Foreskin melanocyte (primary cell): ENCODE measurements at places on chromosomes 13 and 19.
A peak's percentile ranks its signal among the peaks of the same experiment; 100 is the strongest.

- DNase-seq = no peak
Measured at GRCh38 chr13:60887711-60888110, 490.7 kb downstream of the TDRD3 start.

DNA sequence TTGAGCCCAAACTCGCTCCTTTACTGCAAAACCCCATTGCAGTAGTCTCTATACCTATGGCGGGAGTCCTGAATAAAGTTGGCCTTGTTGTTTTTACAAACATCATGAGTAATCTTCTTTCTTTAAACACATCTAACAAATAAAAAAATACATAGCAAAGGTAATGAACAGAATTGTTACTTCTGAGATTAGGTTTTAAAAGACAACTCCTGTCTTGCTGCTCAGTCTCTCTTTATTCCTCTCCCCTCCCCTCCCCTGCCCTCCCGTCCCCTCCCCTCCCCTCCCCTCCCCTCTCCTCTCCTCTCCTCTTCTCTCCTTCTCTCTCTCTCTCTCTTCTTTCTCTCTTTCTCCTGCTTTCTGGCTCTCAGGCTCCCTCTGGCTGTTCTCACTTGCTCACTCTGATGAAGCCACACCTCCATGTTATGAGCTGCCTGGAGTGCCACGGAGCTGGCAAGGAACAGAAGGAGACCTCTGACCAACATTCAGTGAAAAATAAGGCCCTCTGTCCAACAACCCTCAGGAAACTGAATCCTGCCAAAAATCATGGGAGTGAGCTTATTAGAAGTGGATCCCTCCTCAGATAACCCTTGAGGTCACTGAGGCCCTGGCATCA lies 300.7 kb upstream of the MIR17HG start:
- DNase-seq = no peak

GRCh38 chr13:27406178-27406939 lies 18.1 kb upstream of the GTF3A start:
- no peak for DNase-seq

DNA sequence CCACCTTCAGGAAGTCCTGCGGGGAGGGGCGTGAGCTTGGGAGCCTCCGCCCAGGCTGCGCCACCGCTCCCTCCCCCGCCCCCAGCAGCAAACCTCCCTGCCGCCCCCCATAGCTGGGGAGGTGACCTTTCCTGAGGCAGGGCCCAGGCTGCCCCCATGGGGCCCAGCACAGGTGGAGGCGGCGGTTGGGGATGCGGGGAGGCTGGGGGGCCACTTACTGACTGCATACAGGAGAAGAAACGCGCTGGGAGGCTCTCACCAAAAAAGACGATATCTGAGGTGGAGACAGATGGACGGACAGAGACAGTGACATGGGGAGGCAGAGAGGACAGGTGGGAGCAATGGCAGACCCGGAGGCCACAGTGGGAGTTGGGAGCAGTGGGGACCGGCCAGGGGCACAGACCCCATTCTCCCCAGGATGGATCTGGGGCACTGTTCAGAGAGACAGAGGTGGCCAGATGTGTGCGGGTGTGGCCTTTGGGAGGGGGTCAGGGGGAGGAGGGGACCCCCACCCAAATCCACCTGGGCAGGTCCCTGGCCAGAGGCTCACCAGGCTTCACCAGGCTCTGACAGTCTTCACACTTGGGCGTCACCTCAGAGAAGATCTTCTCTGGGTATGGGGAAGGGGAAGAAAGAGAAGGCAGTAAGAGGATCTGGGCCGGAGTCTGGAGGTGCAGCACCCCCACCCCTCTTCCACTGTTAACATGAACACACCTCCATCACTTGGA lies 3.0 kb upstream of the RINL start:
- no peak for DNase-seq

GRCh38 chr13:31011193-31011860 lies 78.9 kb downstream of the TEX26 start:
- DNase-seq = no peak

DNA sequence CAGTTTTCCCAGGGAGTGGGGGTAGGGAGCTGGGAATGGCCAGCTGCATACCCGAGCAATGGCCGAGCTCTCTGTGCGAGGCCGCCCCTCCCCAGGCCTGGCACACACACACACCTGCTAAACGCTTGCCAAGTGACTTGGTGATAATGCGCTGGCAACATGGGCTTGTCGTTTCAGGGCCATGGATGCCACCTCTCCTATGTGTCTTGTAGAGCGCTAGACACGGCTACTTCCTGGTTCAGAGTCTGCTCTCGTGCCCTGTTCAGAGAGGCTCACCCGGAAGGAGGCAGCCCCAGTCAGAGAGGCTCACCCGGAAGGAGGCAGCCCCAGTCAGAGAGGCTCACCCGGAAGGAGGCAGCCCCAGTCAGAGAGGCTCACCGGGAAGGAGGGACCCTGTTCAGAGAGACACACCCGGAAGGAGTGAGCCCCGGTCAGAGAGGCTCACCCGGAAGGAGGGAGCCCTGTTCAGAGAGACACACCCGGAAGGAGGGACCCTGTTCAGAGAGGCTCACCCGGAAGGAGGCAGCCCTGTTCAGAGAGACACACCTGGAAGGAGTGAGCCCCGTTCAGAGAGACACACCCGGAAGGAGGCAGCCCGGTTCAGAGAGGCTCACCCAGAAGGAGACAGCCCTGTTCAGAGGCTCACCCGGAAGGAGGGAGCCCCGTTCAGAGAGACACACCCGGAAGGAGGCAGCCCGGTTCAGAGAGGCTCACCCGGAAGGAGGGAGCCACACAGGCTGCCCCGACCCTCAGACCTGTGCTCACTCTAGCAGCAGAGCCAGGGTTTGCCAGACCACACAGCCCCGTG lies 4.2 kb downstream of the ADPRHL1 start:
- DNase-seq = no peak

DNA sequence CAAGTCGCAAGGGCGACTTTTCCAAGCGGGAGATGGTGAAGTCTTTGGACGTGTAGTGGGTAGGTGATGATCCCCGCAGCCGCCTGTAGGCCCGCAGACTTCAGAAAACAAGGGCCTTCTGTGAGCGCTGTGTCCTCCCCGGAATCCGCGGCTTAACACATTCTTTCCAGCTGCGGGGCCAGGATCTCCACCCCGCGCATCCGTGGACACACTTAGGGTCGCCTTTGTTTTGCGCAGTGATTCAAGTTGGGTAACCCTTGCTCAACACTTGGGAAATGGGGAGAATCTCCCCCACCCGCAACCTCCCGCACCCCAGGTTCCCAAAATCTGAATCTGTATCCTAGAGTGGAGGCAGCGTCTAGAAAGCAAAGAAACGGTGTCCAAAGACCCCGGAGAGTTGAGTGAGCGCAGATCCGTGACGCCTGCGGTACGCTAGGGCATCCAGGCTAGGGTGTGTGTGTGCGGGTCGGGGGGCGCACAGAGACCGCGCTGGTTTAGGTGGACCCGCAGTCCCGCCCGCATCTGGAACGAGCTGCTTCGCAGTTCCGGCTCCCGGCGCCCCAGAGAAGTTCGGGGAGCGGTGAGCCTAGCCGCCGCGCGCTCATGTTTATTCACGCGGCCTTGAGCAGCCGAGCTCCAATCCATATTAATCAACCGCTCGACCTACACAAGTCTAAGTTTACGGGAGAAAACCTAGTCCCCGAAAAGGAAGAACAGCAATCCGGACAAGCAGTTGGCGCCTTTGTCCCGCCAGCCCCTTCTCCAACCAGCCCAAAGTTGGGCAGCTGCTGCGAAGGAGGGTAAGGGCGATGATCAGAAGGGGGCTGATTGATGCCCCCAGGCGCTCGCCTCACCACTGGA lies 9.9 kb downstream of the SOX21 start:
- no peak for DNase-seq

- DNase-seq = peak; percentile 42
Measured at GRCh38 chr19:48844472-48844871, 8.2 kb upstream of the HSD17B14 start.

GRCh38 chr19:32318884-32319520 lies 26.4 kb upstream of the ZNF507 start:
- DNase-seq = peak; percentile 37

DNA sequence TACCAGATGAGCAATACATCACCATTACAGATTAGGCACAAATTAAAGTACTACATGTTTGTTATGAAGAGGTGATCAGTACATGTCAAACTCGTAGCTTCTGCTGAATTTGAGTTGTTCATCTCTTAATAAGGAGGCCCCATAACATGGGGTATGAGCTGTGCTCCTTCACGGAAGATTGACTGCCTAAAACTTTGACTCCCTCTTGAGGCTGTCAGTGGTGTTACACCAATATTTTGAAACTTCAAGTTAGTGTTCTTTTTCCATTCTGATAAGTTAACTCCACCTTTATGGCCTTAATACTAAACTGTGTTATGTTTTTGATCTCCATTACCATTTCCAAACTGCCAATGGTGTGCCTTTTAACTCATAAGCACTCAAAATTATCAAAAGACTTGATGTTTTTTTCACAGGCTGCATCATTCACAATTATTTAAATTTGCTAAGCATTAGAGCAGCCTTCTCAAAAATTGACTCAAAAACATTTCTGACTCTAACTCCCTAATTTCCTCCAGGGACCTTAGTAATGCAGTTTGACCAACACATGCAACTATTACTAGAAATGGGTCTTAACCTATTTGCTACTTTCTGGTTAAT lies 1591.5 kb downstream of the PCDH9 start:
- peak; percentile 28 for DNase-seq

DNA sequence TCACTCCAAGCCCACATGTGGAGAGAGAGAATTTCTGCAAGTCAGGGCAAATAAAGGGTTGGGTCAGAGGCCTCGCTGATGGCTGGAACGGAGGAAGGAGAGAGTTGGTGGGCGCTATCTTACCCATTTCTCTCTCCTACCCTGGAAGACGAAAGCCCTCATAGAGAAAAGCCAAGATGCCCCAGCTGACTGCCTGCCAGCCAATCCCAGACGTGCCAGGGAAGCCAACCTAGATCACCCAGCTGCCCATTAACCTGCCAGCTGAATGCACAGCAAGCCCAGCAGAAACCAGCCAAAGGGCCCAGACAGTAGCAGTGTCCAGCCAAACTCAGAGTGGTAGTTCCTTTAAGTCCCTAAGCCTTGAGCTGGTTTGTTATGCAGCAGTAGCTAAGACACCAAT lies 167.0 kb upstream of the ZNF507 start:
- DNase-seq = no peak

GRCh38 chr13:114110091-114110829 lies 22.2 kb downstream of the RASA3 start:
- DNase-seq = no peak

DNA sequence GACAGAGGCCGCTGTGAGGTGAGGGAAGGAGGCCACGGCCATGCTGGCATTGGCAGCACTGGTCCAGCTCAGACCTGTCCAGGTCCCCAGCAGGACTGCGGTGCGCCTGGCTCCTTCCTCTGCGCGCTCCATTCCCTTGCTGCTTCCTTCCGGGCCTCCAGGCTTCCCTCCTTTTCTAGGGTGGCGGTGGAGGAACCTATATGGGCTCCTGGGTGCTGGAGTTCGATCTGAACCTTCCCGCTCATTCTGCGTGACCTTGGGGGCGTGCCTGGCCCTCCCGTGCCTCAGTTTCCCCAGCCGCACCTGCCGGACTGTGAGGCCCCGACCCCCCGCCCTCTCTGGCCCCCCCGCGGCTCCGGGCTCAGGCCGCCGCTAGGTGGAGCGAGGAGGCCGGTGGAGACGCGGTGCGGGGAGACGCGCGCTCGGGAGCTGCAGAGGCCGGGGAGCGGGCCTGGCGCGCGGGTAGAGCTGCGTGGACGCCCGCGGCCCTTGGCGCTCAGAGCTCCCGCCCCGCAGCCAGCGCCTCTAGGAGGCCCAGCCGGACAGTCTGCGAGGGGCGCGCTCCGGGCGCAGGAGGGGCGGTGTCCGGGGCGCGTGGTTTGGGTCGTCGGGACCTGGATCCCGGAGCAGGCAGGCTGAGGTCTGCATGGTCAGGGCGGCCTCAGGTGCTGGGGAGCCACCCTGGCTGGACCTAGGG lies 29.9 kb downstream of the EFNA2 start:
- DNase-seq = peak; percentile 17

DNA sequence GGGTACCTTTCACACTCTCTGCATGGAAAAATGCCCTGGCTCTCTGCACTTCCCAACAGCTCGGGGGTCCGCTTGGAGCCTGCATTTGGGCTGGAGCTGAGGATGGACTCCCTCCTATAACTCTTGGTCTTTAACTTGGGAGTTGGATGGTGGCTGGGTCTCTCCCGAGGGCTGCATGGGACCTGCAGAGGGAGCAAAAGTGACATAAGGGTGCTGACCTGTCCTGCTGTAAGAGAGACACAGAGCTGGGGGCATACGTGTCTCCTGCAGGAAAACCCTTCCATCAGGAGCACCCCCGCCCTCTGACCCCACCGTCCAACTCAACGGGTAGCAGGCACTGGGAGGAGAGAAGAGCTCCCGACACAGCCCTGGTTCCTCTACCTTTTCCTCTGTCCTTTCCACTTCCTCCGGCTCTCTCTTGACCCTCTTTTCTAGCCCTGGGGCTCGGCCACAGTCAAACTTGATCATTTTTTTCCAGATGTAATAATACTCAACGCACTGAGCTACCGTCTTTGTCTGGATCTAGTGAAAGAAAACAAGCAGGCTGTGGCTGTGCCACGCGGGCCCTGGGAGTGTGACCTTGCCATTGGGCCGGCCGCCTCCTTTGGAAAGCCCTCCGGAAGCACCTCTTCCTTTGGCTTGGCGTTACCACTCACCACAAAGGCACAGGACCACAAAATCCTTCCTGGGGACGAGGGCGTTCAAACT lies 6.8 kb upstream of the NAPA start:
- no peak for DNase-seq
